ENCODE measurements at places on chromosomes 7 and 10.

DNA sequence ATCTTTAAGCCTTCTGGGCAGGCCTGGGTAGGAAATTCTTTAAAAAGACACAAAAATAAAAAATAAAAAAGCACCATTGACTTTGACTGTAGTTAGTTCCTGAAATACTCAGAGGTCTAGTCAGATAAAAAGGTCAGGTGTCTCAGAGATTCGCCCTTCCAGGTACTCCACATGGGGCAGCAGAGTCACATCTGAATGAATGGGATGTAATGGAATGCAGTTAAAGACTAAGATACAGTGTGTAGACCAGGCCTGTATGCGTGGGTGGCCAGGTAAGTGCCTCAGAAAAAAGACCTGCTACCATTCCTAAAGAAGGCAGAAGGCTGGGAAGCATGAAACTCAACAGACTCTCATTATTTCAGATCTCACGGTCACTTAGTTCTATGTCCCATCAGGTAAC is 68.6 kb upstream of the SEM1 start:
- DNase-seq: no peak

DNA sequence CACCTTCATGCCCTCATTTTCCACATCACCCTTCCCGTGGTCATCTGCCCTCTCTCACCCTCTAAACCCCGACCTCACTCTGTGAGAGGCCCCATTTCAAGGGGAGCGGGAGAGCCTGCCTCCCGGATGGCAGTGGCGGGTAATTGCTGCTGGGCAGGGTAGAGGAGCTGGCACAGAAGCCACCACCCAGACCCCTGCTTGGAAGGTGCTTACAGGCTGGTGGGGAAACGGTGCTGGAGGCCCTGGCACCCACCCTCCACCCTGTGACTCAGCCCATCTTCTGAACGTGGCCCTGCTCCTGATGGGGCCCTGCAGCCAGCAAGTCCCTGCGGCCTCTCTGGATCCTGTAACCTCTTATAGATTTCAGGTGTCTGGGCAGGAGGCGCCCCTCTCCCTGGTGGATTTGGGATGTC is 10.6 kb upstream of the PWWP2B start:
- DNase-seq: no peak

DNA sequence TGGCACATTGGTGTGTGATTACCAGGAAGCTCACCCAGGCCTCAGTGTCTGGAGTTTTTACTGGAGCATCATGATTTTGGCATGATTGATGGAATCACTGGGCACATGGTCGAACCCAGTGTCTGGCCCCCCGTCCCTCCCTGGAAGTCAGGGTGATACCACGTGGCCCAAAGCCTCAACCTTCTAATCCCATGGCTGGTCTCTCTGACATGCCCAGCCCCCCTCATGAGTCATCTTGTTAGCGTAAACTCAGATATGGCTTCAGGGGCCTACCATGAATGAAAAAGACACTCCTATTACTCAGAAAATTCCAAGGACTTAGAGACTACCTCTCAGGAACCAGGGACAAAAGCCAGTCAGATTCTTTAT is 109.3 kb downstream of the GRK5 start:
- peak; percentile 79 for DNase-seq

GRCh38 chr7:26334166-26334859 is 42.7 kb downstream of the SNX10 start:
- no peak for DNase-seq

DNA sequence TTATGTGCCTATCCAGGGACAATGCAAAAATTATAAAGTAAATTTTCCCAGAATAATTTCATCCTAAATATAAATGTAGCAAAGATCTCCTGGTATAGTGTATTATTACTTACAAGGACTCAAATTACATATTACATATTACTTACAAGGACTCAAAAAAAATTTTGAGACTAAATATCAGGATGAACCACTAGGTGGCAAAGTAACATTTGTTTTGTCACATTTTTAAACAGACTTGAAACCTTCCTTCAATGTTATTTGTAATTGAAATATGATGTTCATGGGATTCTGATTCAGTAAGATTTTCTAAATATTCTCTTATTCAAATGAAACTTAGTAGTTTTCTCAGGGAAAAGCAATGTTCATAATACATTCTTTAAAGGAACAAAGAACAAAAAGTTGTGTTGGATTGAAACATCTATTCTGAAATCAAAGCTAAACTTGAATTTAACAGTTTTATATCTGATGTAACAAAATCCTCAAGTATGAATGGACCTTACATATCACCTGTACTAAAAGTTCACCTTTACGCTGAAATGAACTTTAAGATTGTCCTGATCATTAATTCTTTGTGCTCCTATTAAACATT is 74.3 kb upstream of the GNAI1 start:
- DNase-seq: peak; percentile 81

DNA sequence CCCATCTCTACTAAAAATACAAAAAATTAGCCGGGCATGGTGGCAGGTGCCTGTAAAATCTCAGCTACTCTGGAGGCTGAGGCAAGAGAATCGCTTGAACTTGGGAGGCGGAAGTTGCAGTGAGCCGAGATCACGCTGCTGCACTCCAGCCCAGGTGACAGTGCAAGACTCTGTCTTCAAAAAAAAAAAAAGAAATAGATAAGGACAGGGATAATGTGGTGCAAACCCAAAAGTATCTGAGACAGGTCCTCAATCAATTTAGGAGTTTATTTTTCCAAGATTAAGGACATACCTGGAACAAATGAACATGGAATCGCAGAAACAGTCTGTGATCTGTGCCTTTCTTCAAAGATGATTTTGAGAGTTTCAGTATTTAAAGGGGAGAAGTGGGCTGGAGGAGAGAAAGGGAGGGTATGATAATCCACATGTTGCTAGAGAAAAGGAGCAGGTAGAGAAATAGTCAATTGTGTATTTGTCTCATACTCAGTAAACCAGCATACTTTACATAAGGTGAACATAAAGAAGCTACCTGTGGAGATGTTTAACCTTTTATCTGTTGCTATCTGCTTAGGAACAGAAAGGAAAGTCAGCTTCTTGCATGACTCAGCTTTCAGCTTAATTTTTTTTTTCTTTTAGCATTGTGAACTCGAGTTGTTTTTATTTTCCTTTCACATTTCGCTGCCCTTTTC is 4.9 kb upstream of the MTPN start:
- DNase-seq: no peak

DNA sequence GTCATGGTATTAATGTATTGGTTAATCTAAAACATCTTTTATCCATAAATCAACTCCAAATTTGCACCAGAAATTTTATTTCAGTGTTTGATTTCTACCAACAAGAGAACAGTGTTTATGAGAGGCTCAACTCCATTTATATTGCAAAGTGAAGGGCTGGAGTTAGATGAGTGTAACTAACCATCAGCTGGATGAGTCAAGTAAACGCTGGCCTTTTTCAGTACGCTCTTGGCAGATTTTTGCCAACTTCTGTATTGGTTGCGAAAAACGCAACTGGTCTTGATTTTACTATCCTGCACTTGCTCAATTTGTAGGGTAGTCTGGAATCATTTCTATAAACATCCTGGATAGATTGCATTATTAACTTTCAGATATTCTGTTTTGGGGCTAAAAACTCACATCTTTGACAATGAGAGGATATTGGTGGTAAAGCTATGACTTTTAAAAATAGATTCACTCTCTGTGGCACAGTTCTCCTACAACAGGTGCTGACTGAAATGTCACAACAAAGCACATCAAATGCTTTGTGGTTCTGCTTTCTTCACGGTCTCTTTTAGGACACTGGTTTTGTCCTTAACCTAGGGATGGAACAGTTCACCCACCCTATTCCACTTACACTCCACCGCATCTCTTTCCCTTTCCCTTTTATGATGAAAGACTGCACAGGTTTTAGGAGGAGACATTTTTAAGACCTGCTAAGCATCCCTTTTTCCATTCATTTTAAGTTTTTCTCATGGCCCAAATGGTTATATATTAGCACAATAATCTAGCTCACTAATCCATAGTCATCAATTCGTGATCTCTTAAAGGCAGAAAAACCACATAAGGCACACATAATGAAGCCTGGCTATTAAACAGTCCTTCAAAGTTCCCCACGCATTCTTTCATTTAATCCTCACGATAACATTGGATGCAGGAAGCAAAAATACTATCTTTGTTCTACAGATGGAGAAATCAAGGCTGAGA is 12.8 kb downstream of the CACNA2D1 start:
- peak; percentile 42 for DNase-seq

DNA sequence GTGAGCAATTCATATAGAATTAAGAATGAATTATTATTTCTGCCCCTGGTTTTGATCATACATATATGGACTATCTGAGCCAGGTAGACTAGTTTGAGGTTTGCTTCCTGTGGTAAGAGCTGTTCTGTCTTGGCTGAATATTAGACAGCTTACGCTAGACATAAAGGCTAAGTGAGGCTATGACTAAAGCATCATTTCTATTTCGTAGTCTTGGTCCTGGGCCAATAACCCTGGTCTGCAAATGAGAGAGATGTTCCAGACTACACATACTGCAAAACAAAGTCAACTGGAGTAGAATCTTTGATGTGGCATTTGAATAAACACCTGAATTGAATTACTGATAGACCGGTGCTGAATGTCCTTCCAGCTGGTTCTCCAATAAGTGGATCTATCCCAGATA is 40.8 kb upstream of the CACNB2 start:
- no peak for DNase-seq

DNA sequence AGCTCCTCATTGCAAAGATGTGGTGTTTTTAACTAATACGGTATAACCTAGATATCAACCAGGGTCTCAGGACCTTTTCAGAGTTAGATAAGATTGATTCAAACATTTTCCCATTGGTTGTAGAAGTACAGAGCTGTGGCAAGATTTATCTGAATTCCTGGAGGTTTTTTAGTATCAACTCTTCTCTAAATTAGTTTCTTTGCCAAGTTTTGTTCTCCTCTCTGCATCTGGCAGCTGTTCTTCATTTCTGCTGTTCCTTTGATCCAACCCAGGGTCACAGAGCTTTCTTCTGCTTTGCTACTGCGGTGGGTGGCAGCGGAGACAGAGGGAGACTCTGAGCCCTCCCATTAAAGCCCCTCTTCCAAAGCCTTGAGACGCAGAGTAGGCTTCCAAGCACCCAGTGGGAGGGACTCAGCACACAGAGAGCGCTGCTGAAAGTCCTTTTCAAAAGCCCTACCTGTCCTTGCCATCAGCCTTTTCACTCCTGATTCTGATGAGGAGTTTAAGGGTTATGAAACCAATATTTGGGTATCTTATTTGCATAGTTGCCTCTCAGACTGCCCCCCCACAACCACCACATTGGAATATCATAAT is 146.3 kb upstream of the EEPD1 start:
- no peak for DNase-seq

DNA sequence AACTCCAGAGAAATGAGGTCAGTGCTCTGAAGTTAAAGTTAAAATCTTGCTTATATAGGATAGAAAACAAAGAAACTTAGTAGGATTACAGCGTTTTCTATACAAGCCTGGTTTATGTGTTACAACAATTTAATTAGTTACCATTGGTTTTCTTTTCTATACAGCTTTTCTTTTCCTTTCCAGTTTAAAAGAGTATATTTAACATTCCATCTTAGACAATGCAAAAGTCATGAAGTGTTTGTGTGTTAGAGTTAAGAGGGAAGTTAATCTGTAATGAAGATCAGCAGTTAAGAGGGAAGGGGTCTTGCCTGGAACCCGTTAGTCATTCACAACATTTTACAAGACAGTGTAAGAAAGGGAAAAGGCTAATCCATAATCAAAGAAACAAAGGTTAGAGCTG is 338.3 kb downstream of the OTUD1 start:
- no peak for DNase-seq

- no peak for DNase-seq
Observed at GRCh38 chr10:77177589-77177988, 460.0 kb downstream of the KCNMA1 start.

GRCh38 chr10:46268076-46268881 is 18.5 kb upstream of the ANTXRL start:
- DNase-seq: no peak

DNA sequence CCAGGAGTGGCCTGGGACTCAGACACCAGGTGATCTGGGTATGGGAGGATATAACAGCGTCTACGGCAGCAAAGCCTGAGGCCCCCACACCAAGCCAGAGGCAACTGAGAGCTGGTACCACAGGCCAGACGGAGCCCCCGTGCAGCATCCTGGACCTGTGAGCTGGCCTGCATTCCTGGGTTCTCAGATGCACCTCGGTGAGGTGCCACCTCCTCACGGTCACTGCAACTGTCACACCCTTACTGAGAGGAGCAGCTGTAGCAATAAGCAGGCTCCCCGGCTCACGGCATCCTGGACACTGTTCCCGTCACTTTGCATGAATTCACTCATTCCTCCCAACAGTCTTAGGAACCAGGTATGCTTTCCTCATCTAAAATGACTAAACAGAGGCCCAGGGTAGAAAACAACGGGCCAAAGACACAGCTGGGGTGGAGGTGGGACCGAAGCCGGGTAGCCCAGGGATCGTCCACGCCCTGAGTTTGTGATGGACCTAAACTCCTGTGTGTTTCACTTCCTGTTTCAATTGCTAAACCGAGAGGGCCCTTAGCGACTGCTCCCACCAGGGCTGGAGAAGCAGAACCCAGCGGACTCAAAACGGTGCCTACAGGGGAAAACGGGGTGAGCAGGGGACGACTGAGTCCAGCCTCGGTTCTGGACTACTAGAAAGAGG is 98.7 kb downstream of the CTBP2 start:
- DNase-seq: no peak

GRCh38 chr10:5622186-5622960 is 44.0 kb downstream of the ASB13 start:
- no peak for DNase-seq

GRCh38 chr10:82813856-82814255 is 938.9 kb downstream of the NRG3 start:
- no peak for DNase-seq

- no peak for DNase-seq
Observed at GRCh38 chr10:4120096-4120853, 335.3 kb upstream of the KLF6 start.

Measured in LHCN-M2 (cell line).